ENCODE measurements at places on chromosomes 1 and 21. TPM values are rescaled to one million over a fixed set of nuclear protein-coding genes. Genes with fewer than 3 reads are reported as not detected.
A peak's percentile ranks its signal among the peaks of the same experiment; 100 is the strongest.

The OBSCN gene
- 9.5 TPM for total RNA-seq

The CFAP107 gene
- total RNA-seq: not detected

The CHI3L1 gene
- total RNA-seq: not detected

GRCh38 chr1:74964508-74965102 is 169.6 kb upstream of the LHX8 start:
- peak; percentile 24 for DNase-seq

GRCh38 chr1:2087766-2088165 is 37.6 kb downstream of the PRKCZ start:
- DNase-seq: no peak

GRCh38 chr1:39925721-39926342 is 24.1 kb upstream of the MYCL start:
- DNase-seq: no peak

- DNase-seq: no peak
Observed at GRCh38 chr1:21106238-21106637, 70.5 kb downstream of the EIF4G3 start.

DNA sequence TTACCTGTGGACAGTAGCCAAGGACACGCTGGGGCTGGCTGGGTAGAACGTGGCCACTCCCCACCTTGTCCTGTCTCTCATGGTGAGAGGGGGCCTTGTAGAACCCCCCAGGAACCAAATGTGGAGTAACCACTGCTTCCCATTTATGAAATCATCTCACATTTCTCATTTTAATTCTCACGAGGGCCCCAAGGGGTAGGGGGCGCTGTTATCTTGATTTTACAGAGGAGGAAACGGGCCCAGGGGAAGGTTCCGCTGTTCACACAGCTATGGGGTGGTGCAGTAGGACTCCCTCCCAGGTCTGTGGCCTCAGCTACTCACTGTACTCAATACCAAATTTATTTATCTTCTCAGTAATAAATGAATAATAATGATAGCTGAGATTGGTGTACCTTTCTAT is 5.5 kb downstream of the SMPDL3B start:
- DNase-seq: peak; percentile 68

DNA sequence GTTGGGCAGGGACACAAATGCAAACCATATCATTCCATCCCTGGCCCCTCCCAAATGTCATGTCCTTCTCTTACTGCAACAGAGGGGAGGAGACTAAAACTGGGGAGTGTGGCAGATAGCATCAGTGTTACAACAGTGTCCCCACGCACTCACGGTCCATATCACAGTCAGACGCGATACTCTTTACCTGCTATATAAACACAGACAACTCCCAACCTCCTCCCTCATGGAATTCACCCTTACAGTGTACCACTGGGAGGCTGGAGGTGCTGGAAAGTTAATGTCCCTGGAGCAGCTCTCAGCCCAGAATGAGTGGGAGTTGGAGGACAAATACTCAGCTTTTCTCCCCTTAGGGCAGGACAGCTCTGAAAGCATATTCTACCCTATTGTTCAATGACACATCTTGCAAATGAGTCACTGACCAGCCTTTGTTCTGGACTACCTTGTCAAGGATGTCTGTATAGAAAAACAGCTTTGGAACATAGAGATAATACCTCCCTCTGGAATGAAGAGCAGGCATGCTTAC is 445.9 kb downstream of the SETD4 start:
- peak; percentile 19 for DNase-seq

DNA sequence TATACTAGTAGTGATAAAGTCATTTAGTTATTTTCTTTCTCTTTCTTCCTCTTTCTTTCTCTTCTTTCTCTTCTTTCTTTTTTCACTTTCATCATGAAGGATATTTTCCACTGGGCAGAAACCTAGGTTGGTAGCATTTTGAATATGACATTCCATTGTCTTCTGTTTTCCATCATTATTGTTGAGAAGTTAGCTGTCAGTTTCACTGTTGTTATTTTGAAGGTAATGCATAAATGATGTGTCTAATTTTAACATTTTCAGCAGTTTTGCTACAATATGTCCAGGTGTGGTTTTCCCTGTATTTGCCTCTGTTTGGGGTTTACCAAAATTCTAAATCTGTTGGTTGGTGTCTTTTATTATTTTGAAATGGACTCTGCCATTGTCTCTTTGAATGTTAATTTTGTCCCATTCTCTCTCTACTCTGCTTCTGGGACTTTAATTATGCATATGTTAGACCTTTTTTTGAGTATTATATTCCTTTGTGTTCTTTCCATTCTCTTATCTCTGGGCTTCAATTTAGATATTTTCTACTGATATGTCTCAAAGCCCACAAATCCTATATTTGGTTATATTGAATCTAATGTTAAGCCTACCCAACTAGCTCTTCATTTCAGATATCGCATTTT is 96.7 kb downstream of the HFM1 start:
- no peak for DNase-seq

DNA sequence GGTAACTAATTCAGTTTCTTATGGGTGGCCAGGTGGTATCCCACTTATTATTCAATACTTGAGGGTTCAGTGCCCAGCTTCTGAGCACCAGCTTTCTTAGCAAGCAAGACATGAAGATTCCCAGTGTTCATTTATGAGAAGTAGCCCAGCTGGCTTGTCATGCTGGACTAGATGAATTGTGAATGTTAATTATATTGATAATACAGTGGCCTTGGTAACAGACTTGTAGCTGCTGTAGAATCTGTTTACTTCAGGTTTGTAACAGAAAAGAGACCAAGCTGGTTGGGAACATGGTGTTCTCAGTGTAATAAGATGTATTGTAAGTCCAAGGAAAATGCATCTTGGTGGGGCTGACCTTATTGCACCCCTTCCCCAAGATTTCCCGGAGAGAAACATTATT is 10.1 kb downstream of the AHCYL1 start:
- DNase-seq: no peak

GRCh38 chr1:186753241-186753640 is 73.0 kb upstream of the PTGS2 start:
- DNase-seq: no peak

Measured in dermis blood vessel endothelial cell (primary cell).